ENCODE measurements at places on chromosomes 11 and 22.

DNA sequence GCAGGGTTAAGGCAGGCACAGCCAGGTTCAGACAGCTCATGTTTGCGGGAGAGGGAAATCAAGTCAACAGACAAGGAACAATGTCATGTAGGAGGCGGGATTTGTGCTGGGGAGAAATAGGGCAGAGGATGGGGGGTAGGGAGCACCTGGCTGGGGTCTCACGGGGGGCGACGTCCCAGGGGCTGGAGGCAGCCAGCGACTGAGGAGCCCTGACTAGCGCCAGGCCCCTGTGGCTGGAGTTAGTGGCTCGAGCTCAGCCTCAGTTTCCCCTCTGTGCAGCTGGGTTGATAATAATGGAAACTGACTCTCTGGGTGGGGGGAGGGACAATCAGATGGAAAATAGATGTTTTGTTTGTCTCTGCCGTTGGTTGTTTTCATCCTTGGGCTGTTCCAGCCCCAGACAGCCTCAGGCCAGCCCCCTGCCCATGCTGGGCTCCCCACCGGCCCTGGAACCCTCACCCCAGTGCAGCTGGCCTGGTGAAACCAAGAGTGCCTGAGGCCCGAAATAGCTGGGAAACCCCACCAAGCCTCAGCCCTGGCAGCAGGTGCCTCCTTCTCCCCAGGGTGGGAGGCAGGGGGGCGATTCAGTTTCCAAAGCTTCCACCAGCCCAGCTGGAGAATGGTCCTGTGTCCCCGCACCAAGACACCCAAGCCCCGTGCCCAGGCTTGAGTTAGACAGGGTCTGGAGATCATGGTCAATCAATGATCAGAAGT lies 44.1 kb downstream of the IGLL5 start:
- DNase-seq = no peak
- H3K36me3 ChIP-seq = no peaks in the 10 kb centered on the region
- H3K4me3 ChIP-seq = no peak overlapping the region
- H3K27ac ChIP-seq = no peak overlapping the region

- peak overlapping the region; percentile 90 for H3K4me3 ChIP-seq
- peaks cover 59% of the 10 kb centered on the region for H3K4me1 ChIP-seq
- DNase-seq = no peak
- peaks cover 48% of the 10 kb centered on the region for H3K36me3 ChIP-seq
Measured at GRCh38 chr11:67435727-67436458, 1.6 kb downstream of the PTPRCAP start.

- no peaks in the 10 kb centered on the region for H3K4me1 ChIP-seq
- no peak overlapping the region for H3K27ac ChIP-seq
- DNase-seq = no peak
- no peak overlapping the region for H3K4me3 ChIP-seq
Measured at GRCh38 chr11:15903246-15903645, 453.1 kb downstream of the SOX6 start.

DNA sequence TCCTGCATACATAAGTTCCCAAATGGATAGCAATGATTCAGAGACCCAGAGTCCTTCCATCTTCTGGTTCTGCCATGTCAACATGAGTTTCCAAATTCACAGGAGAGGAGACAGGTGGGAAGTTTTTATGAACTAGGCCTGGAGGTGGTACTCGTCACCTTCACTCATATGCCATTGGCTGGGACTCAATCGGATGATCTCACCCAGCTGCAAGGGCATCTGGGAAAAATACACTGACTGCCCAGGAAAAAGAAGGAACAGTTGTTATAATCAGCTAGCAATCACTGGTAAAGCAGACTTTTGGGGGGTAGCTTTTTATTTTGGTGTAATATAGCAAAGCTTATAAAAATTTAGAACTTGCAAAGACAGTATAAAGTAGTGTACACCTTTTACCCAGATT lies 83.9 kb downstream of the OTOG start:
- no peaks in the 10 kb centered on the region for H3K36me3 ChIP-seq
- DNase-seq = no peak
- H3K4me3 ChIP-seq = no peak overlapping the region
- peaks cover 10% of the 10 kb centered on the region for H3K27me3 ChIP-seq

DNA sequence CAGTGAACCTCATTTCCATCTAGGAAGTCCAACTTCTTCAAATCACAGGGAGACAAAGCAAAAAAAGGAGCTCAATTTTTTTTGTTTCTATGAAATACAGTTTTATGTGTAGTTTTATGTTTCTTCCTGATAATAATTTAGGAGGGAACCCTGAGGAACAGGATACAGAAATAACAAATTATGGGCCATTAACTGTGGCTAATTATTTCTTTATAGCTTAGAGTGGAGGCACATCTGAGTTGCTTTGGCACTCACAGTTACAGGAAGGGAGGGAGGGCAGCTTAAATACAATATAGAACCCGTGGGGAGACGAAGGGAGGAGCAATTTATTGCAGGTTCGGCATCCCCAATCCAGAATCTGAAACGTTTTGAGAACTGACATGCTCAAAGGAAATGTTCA lies 37.1 kb upstream of the HORMAD2 start:
- peaks cover 8% of the 10 kb centered on the region for H3K4me1 ChIP-seq
- DNase-seq = no peak
- H3K27me3 ChIP-seq = peaks cover 1% of the 10 kb centered on the region

DNA sequence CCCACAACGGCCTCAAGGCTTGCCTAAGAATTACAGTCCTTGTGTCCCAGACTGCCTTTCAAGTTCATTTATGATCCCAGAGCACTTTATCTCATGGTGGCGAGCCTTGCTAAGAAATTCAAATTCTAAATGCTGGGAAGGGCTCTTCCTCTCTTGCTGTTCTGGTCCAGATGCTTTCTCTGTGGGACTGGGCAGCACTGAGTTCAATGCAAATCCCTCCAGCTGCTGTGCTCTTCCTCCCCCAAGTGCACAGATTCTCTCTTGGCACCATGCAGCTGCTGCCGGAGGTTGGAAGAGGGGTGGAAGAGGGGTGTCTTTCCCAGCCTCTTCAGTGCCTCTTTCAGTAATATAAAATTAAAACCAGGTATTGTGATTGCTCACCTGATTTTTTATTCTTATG lies 828.0 kb downstream of the DLG2 start:
- H3K27me3 ChIP-seq = no peaks in the 10 kb centered on the region
- H3K4me1 ChIP-seq = no peaks in the 10 kb centered on the region
- no peak overlapping the region for H3K27ac ChIP-seq
- DNase-seq = no peak
- H3K36me3 ChIP-seq = no peaks in the 10 kb centered on the region
- no peak overlapping the region for H3K4me3 ChIP-seq

- peaks cover 27% of the 10 kb centered on the region for H3K27me3 ChIP-seq
- no peak for DNase-seq
- H3K27ac ChIP-seq = no peak overlapping the region
Measured at GRCh38 chr11:73265278-73265810, 6.8 kb upstream of the P2RY6 start.

GRCh38 chr11:74446532-74446938 lies 20.8 kb downstream of the KCNE3 start:
- H3K27me3 ChIP-seq = no peaks in the 10 kb centered on the region
- H3K27ac ChIP-seq = no peak overlapping the region
- H3K4me3 ChIP-seq = no peak overlapping the region

- H3K36me3 ChIP-seq = no peaks in the 10 kb centered on the region
- H3K4me1 ChIP-seq = no peaks in the 10 kb centered on the region
- no peak for DNase-seq
- no peak overlapping the region for H3K4me3 ChIP-seq
- no peaks in the 10 kb centered on the region for H3K27me3 ChIP-seq
Measured at GRCh38 chr11:11217929-11218628, 135.0 kb downstream of the CSNK2A3 start.

DNA sequence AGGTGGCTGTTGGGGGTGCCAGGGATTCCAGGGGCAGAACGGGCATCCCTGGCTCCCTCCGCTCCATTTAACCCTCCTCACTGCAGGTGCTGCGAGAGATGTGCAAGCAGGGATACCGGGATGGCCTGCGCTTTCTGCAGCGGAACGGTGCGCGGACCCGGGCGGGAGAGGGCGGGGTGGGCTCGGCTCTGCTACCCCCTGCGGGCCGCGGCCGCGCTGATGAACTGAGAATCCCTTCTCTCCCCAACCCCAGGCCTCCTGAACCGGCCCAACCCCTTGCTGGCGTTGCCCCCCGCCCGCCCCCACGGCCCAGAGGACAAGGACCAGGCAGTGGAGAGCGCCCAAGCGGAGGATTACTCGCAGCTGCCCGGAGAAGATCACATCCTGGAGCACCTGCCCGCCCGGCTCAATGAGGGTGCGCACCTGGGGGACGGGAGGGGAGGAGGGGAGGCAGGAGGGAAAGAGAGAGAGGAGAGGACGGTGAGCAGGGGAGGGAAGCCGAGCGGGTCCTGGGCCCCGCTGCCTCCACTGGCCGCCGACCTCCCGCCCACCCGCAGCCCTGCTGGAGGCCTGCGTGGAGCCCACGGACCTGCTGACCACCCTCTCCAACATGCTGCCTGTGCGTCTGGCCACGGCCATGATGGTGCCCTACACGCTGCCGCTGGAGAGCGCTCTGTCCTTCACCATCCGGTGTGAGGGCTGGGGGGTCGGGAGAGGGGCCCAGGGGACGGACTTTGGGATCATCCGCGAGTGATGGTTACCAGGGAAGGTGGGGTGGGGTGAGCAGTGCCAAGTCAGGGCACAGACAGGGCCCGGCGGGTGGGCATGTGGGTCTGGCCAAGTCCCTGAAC lies 4.1 kb upstream of the CRACR2B start:
- no peak overlapping the region for H3K4me3 ChIP-seq
- no peak overlapping the region for H3K27ac ChIP-seq
- peaks cover 24% of the 10 kb centered on the region for H3K4me1 ChIP-seq
- DNase-seq = no peak

GRCh38 chr11:120420572-120420971 lies 84.4 kb downstream of the ARHGEF12 start:
- peaks cover 13% of the 10 kb centered on the region for H3K4me1 ChIP-seq
- H3K4me3 ChIP-seq = no peak overlapping the region
- peaks cover 2% of the 10 kb centered on the region for H3K27me3 ChIP-seq

DNA sequence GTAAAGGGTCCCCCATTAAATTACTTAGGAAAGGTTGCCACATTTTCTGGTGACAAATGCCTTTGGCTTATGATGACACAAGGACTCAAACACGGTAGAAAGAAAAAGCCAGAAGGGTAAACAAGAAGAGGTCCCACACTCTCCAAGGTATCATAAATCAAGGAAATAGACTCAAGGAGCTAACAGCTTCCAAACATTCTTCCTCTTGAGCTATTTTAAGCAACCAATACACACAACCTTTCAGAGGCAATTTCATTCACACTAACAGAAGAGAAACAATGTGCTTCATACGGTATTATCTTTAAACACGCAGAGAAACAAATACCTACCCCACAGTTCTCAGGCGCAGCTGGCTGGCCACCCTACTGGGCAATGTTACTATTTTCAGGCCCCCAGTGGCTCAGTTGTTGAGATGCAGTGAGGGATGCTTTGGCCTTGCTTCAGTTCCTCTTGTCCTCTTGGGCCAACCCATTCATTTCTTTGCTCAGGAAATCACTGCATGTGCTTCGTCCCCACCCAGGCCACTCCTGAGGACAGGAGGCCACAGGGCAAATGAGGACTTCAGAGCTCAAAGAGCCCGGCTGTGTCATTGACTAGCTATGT lies 15.8 kb downstream of the ABTB2 start:
- H3K27ac ChIP-seq = no peak overlapping the region
- no peak for DNase-seq
- H3K27me3 ChIP-seq = no peaks in the 10 kb centered on the region
- no peaks in the 10 kb centered on the region for H3K36me3 ChIP-seq
- peaks cover 1% of the 10 kb centered on the region for H3K4me1 ChIP-seq
- H3K4me3 ChIP-seq = no peak overlapping the region

GRCh38 chr11:111735262-111736116 lies 30.7 kb downstream of the PPP2R1B start:
- H3K36me3 ChIP-seq = peaks cover 8% of the 10 kb centered on the region
- no peaks in the 10 kb centered on the region for H3K27me3 ChIP-seq
- H3K27ac ChIP-seq = no peak overlapping the region
- H3K4me3 ChIP-seq = no peak overlapping the region
- peaks cover 9% of the 10 kb centered on the region for H3K4me1 ChIP-seq
- no peak for DNase-seq

DNA sequence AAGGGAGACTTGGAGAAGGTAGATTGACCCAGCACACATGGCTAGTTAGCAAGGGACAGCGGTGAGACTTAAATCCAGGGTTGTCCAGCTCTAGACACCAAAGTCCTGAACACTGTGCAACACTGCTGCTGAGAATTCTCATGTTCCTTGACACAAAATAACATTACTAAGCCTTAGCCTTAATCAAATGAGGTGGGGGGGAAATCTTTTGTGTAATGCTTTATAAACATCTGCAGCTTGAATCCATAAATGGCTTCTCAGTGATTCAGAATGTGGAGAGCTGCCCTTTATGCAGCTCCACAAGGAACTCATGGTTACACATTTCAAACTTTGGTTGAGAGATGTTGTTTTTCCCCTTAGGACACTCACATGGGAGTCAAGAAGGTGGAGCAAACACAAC lies 80.0 kb downstream of the CD44 start:
- H3K4me3 ChIP-seq = no peak overlapping the region
- H3K36me3 ChIP-seq = peaks cover 74% of the 10 kb centered on the region
- H3K27me3 ChIP-seq = no peaks in the 10 kb centered on the region
- no peak for DNase-seq
- H3K27ac ChIP-seq = peak overlapping the region; percentile 39

DNA sequence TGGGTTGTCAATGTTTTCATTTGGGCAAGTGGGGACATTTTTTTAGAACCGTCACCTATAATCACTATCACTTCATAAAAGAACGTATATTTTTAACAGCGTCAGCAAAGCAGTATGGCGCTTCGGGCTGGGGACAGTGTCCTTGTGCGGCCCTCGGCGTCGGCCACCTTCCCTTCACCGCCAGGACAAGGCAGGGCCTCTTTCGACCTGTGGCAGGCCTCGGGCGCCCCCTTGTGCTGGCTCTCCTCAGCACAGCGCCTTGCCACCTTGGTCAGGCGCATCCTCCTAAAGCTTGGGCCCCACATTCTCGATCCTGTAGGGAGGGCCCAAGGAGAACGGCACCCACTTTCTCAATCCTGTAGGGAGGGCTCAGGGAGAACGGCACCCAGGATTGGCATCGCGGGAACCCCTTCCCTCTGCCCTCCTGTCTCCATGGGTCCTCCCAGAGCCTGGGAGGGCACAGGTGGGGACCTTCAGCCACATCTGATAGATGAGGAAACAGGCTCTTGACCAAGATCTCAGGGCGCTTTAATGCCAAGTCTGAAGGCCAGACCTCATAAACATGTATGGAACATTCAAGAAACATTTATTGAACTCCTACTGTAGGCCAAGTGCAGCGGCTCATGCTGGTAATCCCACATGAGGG lies 11.5 kb upstream of the FADD start:
- peak; percentile 74 for DNase-seq
- H3K4me3 ChIP-seq = no peak overlapping the region
- H3K4me1 ChIP-seq = peaks cover 5% of the 10 kb centered on the region

DNA sequence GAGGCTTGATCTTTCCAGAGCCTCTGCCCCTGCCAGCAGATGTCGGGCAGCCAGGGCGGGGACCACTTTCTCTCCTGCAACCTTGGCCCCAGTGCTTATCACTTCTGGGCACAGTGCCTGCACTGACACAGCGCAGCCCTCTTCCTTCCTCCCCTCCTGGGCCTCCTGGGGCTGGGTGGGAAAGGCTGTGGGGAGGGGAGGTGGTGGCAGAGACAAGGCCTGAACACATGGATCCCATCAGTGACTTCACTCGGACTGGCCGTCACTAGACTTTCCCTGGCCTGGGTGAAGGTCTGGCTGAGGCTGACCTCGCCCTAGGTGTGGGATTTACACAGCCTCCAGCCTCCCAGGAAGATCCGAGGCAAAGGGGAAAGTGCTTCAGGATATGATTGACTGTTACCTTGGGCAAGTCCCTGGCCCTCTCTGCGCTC lies 68.1 kb downstream of the LRRC32 start:
- H3K4me1 ChIP-seq = no peaks in the 10 kb centered on the region
- no peak overlapping the region for H3K27ac ChIP-seq
- peaks cover 7% of the 10 kb centered on the region for H3K27me3 ChIP-seq
- H3K36me3 ChIP-seq = no peaks in the 10 kb centered on the region
